ENCODE measurements at places on chromosomes 3 and 15. TPM values are rescaled to one million over a fixed set of nuclear protein-coding genes. Genes with fewer than 3 reads are reported as not detected.

Gene RPL35A
- total RNA-seq: 1,272 TPM

DNA sequence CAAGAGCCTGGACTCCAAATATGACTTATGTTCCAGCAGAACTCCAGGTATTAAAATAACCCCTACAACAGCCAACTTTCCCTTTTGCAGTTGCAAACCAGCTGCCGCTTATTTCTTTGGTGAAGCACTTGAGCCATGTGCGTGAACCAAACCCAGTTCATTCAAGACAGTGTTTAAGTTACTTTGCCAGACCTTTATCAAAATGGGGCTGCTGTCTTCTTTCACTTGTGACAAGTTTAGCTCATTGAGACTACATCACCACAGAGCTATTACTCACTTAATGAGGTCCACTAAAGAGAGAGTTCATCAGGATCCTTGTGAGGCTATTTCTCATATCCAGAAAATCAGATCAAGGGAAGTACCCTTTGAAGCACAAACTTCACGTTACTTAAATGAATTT, 2.4 kb upstream of the XRN1 start:
- no peak for DNase-seq

- no peak for DNase-seq
Measured at GRCh38 chr3:37892927-37893600, 31.4 kb downstream of the CTDSPL start.

- no peak for DNase-seq
Measured at GRCh38 chr3:59717679-59718205, 667.9 kb upstream of the CFAP20DC start.

Gene CELF6
- 0.57 TPM for total RNA-seq

GRCh38 chr3:3097958-3098357, 12.2 kb downstream of the IL5RA start:
- DNase-seq: no peak

GRCh38 chr3:35500641-35501350, 138.5 kb upstream of the ARPP21 start:
- DNase-seq: no peak

Measured in Daoy (cell line).